Activated CD8-positive, alpha-beta memory T cell treated with anti-CD3 and anti-CD28 coated beads for 4 hours (primary cell): ENCODE measurements at places on chromosomes 16 and 17.
A peak's percentile ranks its signal among the peaks of the same experiment; 100 is the strongest.

- no peak for DNase-seq
Measured at GRCh38 chr17:57518587-57519581, 226.2 kb downstream of the CCDC182 start.

GRCh38 chr16:86395477-86395876 lies 114.8 kb upstream of the FOXF1 start:
- no peak for DNase-seq

DNA sequence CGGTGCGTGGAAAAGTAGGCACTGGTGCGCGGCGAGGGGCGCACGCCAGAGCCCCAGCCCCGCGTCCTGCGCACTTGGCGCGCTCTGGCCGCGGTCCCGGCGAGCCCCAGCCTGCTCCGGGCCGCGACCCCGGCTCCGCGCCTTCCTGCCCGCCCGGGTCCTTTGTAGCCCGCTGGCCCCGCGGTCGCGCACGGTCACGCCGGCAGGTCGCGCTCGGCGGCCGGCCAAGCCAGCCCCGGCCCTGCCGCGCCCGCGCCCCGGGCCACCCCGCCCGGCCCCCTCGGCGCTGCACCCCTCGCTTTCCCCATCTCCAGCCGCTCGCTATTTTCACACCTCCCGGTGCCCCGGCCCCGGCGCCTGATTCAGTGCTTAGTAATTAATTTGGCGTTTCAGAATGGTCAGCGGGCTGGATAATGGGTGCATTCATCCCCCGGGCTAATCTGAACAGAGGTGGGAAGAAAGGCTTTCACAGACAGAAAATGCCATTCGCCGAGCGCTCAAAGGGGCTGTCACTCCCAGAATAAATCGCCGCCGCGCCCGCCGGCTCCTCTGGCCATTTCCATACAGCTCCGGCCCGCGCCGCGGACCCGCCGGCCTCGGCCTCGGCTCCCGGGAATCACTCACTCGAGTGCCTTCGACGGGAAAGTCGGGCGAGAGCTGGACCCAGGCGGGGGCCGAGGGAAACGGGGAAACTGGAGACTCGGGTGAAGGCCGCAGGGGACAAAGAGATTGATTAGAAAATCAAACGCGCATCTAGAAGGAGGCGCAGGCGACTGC lies 17.8 kb upstream of the NTN1 start:
- no peak for DNase-seq

- no peak for DNase-seq
Measured at GRCh38 chr17:48541577-48542113, 3.3 kb downstream of the HOXB2 start.

DNA sequence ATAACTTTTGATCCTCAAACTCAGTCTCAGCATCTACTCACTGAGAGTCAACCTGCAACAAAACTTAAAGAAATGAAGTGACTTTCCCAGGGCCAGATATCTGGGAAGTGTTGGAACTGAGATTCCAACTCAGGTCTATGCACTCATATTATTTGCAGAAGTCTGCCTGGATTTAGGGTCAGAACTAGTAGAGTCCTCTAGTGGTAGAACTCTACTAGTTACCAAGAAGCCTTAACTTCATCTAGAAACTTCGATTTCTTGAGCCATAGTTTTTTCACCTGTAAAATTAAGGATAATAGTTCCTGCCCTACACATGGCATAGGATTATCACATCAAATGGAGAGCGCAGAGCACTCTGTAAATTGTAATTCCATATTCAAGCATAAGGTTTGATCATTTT lies 23.4 kb upstream of the KRT24 start:
- no peak for DNase-seq

- no peak for DNase-seq
Measured at GRCh38 chr17:65530523-65531255, 30.8 kb downstream of the AXIN2 start.

- no peak for DNase-seq
Measured at GRCh38 chr17:10151667-10152496, 46.5 kb downstream of the GAS7 start.

- DNase-seq, result no peak
Measured at GRCh38 chr17:2086306-2086705, 31.4 kb downstream of the HIC1 start.

DNA sequence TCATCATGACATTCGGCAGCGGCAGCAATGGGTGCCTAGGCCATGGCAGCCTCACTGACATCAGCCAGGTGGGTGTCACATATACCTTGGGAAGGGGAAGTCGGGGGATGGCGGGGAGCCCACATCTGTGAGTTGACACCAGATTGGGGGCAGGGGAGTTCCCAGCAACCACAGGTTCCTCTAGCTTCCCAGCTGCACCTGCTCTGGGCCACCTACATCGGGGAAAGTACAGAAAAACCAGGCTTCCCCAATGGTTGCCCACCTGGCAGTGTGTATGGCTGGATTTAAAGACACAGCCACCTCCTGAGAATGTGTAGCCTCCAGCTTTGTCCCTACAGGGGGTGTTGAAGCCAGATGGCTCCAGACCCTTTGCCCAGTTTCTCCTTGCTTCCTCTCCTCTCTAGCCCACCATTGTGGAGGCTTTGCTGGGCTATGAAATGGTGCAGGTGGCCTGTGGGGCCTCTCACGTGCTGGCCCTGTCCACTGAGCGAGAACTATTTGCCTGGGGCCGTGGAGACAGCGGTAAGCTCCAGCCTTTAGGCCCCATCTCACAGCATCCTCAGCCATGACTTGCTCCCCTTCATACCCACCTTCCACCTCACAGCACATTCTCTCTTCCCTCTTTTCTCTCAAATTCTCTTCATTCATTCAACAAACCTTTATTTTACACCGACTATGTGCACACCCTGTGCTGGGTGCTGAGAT lies 5.0 kb upstream of the TRAF4 start:
- peak; percentile 47 for DNase-seq
